ENCODE measurements at places on chromosomes 16 and 17. TPM values are rescaled to one million over a fixed set of nuclear protein-coding genes. Genes with fewer than 3 reads are reported as not detected.

- H3K4me3 ChIP-seq: peak overlapping the region; percentile 29
- H3K36me3 ChIP-seq: peaks cover 1% of the 10 kb centered on the region
- H3K27ac ChIP-seq: peak overlapping the region; percentile 85
These were observed 65.2 kb downstream of the CYTH1 start for GRCh38 chr17:78716814-78717393.

- peak; percentile 63 for DNase-seq
- no peak overlapping the region for H3K4me3 ChIP-seq
- H3K27ac ChIP-seq: peak overlapping the region; percentile 43
- H3K27me3 ChIP-seq: no peaks in the 10 kb centered on the region
These were observed 9.1 kb downstream of the PSMB3 start for GRCh38 chr17:38761612-38762011.

GRCh38 chr16:86016201-86016965 lies 117.4 kb downstream of the IRF8 start:
- H3K4me3 ChIP-seq: no peak overlapping the region
- H3K36me3 ChIP-seq: peaks cover 8% of the 10 kb centered on the region
- H3K27ac ChIP-seq: no peak overlapping the region
- no peaks in the 10 kb centered on the region for H3K4me1 ChIP-seq

DNA sequence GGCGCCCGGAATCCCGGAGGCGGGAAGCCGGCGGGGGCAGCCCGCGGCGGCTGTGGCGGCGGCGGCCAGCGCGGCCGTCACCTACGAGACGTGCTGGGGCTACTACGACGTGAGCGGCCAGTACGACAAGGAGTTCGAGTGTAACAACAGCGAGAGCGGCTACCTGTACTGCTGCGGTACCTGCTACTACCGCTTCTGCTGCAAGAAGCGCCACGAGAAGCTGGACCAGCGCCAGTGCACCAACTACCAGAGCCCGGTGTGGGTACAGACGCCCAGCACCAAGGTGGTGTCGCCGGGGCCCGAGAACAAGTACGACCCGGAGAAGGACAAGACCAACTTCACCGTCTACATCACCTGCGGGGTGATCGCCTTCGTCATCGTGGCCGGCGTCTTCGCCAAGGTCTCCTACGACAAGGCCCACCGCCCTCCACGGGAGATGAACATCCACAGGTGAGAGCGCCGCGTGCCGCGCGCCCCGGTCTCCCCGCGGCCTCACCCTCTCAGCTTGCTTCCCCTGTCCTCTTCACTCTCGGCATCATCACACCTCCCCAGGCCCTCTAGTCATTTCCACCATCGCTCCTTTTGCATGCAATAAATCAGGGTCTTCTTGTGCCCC lies 706 bp downstream of the SHISA6 start:
- DNase-seq: no peak
- H3K4me3 ChIP-seq: no peak overlapping the region
- H3K27me3 ChIP-seq: peaks cover 35% of the 10 kb centered on the region
- peaks cover 4% of the 10 kb centered on the region for H3K36me3 ChIP-seq

GRCh38 chr17:41499714-41500113 lies 5.7 kb downstream of the KRT13 start:
- H3K4me3 ChIP-seq: no peak overlapping the region
- H3K27ac ChIP-seq: no peak overlapping the region
- no peaks in the 10 kb centered on the region for H3K27me3 ChIP-seq
- no peaks in the 10 kb centered on the region for H3K36me3 ChIP-seq
- DNase-seq: no peak
- H3K4me1 ChIP-seq: peaks cover 12% of the 10 kb centered on the region

DNA sequence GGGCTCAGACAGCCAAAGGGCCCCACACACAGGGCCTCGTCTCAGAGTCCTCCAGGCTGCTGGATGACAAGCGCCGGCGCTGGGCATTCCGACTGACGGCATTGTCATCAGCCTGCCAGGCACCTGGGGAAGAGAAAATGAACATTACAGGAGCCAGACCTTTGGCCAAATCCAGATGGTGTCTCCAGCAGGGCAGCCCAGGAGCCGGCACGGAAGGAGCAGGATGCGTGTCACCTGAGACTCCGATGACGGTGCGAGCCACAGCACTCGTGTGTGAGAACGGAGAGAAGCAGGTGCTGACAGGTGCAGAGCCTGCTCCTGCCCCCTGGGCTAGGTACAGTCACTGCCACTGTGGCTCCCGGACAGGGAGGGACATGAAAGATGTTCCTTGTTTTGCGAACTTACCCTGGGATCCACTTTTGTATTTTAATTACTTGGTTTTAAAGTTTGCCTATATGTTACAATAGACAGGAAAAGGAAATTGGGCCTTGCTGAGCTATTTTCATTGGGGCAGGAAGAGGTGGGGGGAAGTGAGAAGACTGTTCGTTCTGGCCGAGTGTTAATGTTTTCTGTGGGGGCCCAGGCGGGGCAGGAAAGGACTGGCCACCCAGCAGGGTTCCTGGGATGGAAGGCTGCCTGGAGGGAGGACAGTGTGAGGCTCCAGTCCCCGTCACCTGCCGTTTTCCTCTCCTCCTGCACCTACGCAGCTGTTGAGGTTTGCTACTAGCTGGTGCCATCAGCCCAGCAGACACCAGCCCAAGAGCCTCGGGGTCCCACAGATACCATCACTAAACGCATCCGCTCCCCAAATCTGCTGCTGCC lies 4.4 kb upstream of the FOXJ1 start:
- DNase-seq: peak; percentile 70
- peaks cover 1% of the 10 kb centered on the region for H3K27me3 ChIP-seq
- H3K4me1 ChIP-seq: peaks cover 61% of the 10 kb centered on the region
- peaks cover 2% of the 10 kb centered on the region for H3K36me3 ChIP-seq

- no peak overlapping the region for H3K4me3 ChIP-seq
- H3K27ac ChIP-seq: no peak overlapping the region
- DNase-seq: no peak
- H3K4me1 ChIP-seq: no peaks in the 10 kb centered on the region
- no peaks in the 10 kb centered on the region for H3K27me3 ChIP-seq
These were observed 42.1 kb downstream of the TSC2 start for GRCh38 chr16:2089706-2090480.

DNA sequence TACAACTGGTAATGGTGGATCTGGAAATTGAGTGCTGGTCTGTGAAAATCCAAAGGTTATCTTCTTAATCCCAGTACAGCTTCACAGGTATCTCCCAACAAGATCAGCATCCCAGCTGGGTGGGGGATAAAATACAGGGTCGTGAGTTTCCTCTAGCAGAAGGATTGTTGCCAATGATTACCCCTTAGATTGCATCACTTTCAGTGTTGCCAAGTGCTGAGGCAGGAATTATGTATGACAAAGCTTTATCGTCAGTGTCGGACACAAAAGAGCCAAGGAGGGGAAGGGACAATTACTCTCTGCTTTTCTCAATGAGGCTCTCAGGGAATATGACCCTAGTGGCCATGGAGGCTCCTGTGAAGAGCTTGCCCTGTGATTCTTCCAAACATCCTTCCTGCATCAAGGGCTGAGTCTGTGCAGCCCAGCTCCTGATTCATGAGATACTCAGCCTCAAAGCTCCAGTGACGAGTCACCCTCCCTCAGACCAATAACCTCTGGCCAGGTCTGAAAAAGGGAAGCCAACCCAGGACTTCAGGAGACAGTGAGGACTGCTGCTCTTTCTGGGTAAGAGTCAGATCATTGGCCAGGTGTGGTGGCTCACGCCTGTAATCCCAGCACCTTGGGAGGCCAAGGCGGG lies 15.0 kb downstream of the OR1F1 start:
- peaks cover 2% of the 10 kb centered on the region for H3K27me3 ChIP-seq
- no peak for DNase-seq
- no peak overlapping the region for H3K4me3 ChIP-seq
- H3K4me1 ChIP-seq: peaks cover 3% of the 10 kb centered on the region
- H3K36me3 ChIP-seq: peaks cover 12% of the 10 kb centered on the region
- no peak overlapping the region for H3K27ac ChIP-seq

DNA sequence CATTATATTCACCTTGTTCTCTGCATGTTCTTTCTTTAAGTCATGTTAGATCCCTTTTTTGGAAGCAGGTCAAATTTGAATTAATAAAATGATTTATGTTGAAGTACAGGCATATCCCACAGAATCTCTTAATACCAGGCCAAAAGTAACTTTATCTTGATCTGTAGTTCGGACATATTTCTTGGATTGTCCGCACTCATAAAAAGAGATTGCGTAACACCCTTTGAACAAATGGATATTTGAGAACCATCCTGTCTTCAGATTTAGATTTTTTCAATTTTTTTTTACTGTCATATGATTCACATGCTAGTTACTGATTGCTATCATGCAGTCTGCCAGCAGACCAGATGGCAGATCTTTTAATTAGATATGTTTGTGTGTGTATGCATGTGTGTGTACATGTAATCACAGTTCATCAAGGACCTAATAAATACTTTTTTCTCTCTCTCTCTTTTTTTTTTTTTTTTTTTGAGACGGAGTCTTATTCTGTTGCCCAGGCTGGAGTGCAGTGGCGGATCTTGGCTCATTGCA lies 352.6 kb downstream of the WWOX start:
- H3K4me1 ChIP-seq: no peaks in the 10 kb centered on the region
- DNase-seq: no peak
- H3K27ac ChIP-seq: no peak overlapping the region

GRCh38 chr17:56173026-56173425 lies 19.8 kb downstream of the ANKFN1 start:
- no peak for DNase-seq
- no peak overlapping the region for H3K27ac ChIP-seq
- H3K4me3 ChIP-seq: no peak overlapping the region
- peaks cover 2% of the 10 kb centered on the region for H3K27me3 ChIP-seq
- H3K4me1 ChIP-seq: no peaks in the 10 kb centered on the region

- H3K27me3 ChIP-seq: no peaks in the 10 kb centered on the region
- DNase-seq: no peak
- no peak overlapping the region for H3K4me3 ChIP-seq
- H3K36me3 ChIP-seq: no peaks in the 10 kb centered on the region
These were observed 264.2 kb upstream of the ZFHX3 start for GRCh38 chr16:73311857-73312723.

Gene ADAD2
- not detected for total RNA-seq

Gene LLGL2
- 15.6 TPM for total RNA-seq

Gene SLC5A2
- total RNA-seq: 0.21 TPM

Gene HSD11B2
- total RNA-seq: 1.3 TPM

Gene CTRB1
- not detected for total RNA-seq

Gene CCL2
- total RNA-seq: not detected

Measured in activated CD4-positive, alpha-beta memory T cell treated with anti-CD3 and anti-CD28 coated beads for 36 hours (primary cell).